ENCODE measurements at places on chromosomes 7 and 10. TPM values are rescaled to one million over a fixed set of nuclear protein-coding genes. Genes with fewer than 3 reads are reported as not detected.

DNA sequence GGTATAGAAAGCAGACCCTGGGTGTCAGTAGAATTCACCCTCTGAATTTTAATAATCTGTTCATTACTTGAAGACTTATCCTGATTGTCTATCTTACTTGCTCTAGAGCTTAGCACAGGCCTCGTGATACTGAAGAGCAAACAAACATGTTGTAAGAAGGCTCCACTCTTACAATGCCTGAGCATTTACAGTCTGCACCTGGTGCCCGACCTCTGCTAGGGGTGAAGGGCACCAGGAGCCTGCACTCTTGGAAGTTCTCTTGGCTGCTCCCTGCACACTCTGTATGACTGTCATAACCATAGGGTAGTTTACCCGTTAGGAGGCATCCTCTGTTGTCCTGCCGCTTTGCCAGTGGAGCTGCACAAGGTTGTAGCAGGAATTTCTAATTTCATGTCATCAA is 91.3 kb upstream of the NPY start:
- H3K27ac ChIP-seq, result no peak overlapping the region
- no peak for DNase-seq
- H3K4me3 ChIP-seq, result no peak overlapping the region
- H3K36me3 ChIP-seq, result no peaks in the 10 kb centered on the region

- no peaks in the 10 kb centered on the region for H3K27me3 ChIP-seq
- H3K4me3 ChIP-seq, result no peak overlapping the region
- no peak overlapping the region for H3K27ac ChIP-seq
- peaks cover 2% of the 10 kb centered on the region for H3K4me1 ChIP-seq
- no peak for DNase-seq
Observed at GRCh38 chr10:78936412-78937342, 132.1 kb upstream of the ZMIZ1 start.

The TMEM178B gene
- 0.23 TPM for total RNA-seq

GRCh38 chr10:131943021-131943814 is 38.5 kb downstream of the BNIP3 start:
- DNase-seq, result peak; percentile 57
- H3K4me1 ChIP-seq, result peaks cover 2% of the 10 kb centered on the region
- peak overlapping the region; percentile 26 for H3K27ac ChIP-seq
- H3K4me3 ChIP-seq, result no peak overlapping the region
- H3K36me3 ChIP-seq, result peaks cover 50% of the 10 kb centered on the region

GRCh38 chr10:6204063-6204340 is 1.3 kb downstream of the PFKFB3 start:
- H3K27ac ChIP-seq, result peak overlapping the region; percentile 76
- H3K36me3 ChIP-seq, result peaks cover 26% of the 10 kb centered on the region
- DNase-seq, result peak; percentile 83
- no peaks in the 10 kb centered on the region for H3K27me3 ChIP-seq
- peaks cover 44% of the 10 kb centered on the region for H3K4me1 ChIP-seq

DNA sequence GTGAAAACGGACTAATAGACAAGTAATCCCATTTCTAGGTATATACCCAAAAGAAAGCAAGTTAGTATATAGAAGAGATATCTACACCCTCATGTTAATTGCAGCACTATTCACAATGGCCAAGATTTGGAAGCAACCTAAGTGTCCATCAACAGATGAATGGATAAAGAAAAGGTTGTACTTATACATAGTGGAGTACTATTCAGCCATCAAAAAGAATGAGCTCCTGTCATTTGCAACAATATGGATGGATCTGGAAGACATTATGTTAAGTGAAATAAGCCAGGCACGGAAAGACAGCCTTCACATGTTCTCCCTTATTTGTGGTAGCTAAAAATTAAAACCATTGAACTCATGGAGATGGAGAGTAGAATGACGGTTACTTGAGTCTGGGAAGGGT is 88.2 kb downstream of the TES start:
- no peaks in the 10 kb centered on the region for H3K4me1 ChIP-seq
- H3K36me3 ChIP-seq, result no peaks in the 10 kb centered on the region
- H3K27me3 ChIP-seq, result peaks cover 6% of the 10 kb centered on the region

DNA sequence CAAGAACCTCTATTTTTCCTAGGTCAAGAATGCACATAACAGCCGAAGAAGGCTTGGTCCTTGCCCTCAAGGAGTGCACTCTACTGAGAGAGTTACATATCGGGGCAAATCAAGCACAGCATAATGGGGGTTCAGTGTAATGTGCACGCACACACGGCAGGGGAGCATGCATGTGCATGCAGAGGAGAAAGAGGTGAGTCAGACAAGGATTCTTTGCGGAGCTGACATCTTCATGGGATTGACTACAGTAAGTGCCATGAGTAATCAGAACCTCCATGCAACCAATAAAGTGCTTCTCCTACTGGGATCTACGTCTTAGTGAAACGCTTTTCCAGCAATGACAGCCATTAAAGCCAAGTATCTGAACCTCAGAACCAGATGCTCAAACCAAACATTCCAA is 123.6 kb downstream of the RNF216 start:
- H3K4me3 ChIP-seq, result no peak overlapping the region
- H3K27ac ChIP-seq, result no peak overlapping the region
- H3K36me3 ChIP-seq, result peaks cover 23% of the 10 kb centered on the region
- peaks cover 16% of the 10 kb centered on the region for H3K4me1 ChIP-seq

GRCh38 chr10:13234172-13234571 is at the start of gene UCMA:
TSS of gene UCMA (minus strand) at chr10:13234374. CDS start at chr10:13234258, 116 bp downstream.
- no peaks in the 10 kb centered on the region for H3K36me3 ChIP-seq
- H3K4me3 ChIP-seq, result no peak within 1 kb of the TSS
- no peaks in the 10 kb centered on the region for H3K4me1 ChIP-seq
- no peaks in the 10 kb centered on the region for H3K27me3 ChIP-seq
- DNase-seq, result no peak

The FAM237B gene
- total RNA-seq, result not detected

The FGFR2 gene
- total RNA-seq, result not detected

- H3K4me1 ChIP-seq, result peaks cover 67% of the 10 kb centered on the region
- peaks cover 11% of the 10 kb centered on the region for H3K36me3 ChIP-seq
- no peak for DNase-seq
- peak overlapping the region; percentile 52 for H3K27ac ChIP-seq
- H3K4me3 ChIP-seq, result no peak overlapping the region
Observed at GRCh38 chr10:102286216-102286615, 40.9 kb downstream of the GBF1 start.

- H3K4me1 ChIP-seq, result no peaks in the 10 kb centered on the region
- H3K36me3 ChIP-seq, result no peaks in the 10 kb centered on the region
- H3K4me3 ChIP-seq, result no peak overlapping the region
- H3K27ac ChIP-seq, result no peak overlapping the region
Observed at GRCh38 chr7:81491573-81491972, 278.3 kb downstream of the HGF start.

The GRID2IP gene
- 0.11 TPM for total RNA-seq

The TRIL gene
- total RNA-seq, result not detected

DNA sequence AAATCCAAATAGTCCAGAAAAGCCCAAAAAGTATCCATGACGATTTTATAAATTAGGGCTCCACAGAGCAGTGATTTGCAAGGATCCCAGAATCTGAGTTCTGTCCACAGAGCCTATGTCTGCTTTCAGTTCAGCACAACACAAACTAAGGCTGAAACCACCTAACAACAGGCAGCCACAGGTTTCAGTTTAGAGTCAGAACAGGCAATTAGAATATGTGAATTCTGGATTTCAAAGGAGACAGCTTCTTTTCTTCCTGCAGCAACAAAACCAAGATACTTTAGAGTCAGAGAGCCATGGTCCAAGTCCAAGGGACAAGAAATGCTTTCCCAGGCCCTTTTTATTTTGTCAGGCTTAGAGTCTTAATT is 23.6 kb downstream of the IFIT3 start:
- H3K4me1 ChIP-seq, result peaks cover 28% of the 10 kb centered on the region
- H3K27me3 ChIP-seq, result peaks cover 15% of the 10 kb centered on the region
- DNase-seq, result peak; percentile 43
- peaks cover 2% of the 10 kb centered on the region for H3K36me3 ChIP-seq
- H3K27ac ChIP-seq, result no peak overlapping the region

DNA sequence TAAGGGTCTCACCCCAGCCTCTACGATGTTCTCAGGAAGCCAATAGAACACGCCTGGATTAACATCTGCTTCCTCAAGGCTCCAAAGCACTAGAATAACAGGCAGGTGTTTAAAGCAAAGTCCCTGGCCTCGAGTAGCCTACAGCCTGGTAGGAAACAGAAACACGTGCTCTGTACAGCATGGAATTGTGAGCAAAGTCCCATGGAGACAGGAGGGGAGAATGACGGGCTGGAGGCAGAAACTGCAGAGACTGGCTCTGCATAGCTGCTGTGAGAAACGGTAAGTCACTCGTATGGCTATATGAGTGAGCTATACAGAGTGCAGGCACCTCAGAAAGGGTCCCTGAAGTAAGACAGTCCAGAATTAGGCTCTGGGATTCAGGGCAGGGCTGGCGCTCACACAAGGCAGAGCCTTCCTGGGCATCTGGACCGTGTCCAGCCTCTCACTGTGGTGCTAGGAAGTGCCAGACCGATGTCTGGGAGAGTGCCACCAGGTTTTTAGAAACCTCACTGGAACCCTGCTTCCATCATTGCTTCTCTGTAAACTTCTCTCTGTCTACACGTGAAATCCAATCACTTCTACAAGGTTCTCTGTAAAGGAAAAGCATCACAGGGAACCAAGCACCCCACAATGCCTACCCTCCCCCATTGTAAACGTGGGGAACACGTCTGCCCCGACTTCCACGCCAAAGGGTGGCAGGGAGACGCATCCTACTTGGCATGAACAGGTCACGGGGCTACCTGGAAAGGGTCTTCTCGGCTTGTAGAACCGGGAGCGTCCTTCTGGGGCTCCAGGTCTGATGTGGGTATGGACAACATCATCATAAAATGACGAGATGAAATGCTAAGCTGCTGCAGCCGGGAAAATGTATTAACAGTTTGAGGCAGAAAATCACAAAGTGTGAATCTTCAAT is 38.8 kb upstream of the SHH start:
- DNase-seq, result no peak
- H3K36me3 ChIP-seq, result no peaks in the 10 kb centered on the region
- H3K27ac ChIP-seq, result no peak overlapping the region

The KCNH2 gene
- 0.54 TPM for total RNA-seq

GRCh38 chr7:148852272-148852671 is 31.8 kb downstream of the EZH2 start:
- no peaks in the 10 kb centered on the region for H3K27me3 ChIP-seq
- DNase-seq, result no peak
- H3K4me1 ChIP-seq, result peaks cover 56% of the 10 kb centered on the region
- no peak overlapping the region for H3K27ac ChIP-seq
- H3K4me3 ChIP-seq, result no peak overlapping the region
- peaks cover 2% of the 10 kb centered on the region for H3K36me3 ChIP-seq

GRCh38 chr10:60569681-60570080 is 180.0 kb upstream of the ANK3 start:
- no peak overlapping the region for H3K27ac ChIP-seq
- H3K4me3 ChIP-seq, result no peak overlapping the region
- no peak for DNase-seq
- H3K36me3 ChIP-seq, result peaks cover 34% of the 10 kb centered on the region

The YKT6 gene
- 51.0 TPM for total RNA-seq

DNA sequence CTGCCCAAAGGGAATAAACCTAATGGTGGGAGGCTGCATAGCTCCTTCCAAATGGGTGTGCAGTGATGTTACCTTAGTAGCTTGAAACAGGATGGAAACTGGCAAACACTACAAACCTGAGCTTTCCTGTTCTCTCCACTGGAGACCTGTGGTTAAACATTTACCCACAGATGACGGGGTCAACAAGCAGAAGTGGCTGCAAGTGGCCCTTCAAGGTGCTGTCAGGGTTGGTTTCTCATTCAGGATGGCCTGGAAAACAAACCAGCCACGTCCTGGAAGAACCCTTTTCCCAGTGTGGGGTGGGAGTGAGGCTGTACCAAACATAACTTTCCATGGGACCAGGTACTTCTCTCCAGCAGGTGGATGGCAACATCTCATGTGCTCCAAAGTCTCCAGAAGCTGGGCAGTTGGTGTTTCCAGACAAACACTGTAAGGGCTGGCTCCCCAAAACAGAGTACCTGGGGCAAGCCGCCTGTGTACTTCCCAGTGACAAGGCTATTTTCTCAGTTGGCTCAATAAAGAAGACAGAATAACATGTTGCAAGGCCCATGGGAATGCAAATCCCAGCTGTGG is 67.5 kb downstream of the DNAJB9 start:
- H3K27ac ChIP-seq, result no peak overlapping the region
- H3K27me3 ChIP-seq, result peaks cover 4% of the 10 kb centered on the region
- H3K4me1 ChIP-seq, result no peaks in the 10 kb centered on the region
- no peak for DNase-seq

The SPDYE2B gene
- not detected for total RNA-seq

DNA sequence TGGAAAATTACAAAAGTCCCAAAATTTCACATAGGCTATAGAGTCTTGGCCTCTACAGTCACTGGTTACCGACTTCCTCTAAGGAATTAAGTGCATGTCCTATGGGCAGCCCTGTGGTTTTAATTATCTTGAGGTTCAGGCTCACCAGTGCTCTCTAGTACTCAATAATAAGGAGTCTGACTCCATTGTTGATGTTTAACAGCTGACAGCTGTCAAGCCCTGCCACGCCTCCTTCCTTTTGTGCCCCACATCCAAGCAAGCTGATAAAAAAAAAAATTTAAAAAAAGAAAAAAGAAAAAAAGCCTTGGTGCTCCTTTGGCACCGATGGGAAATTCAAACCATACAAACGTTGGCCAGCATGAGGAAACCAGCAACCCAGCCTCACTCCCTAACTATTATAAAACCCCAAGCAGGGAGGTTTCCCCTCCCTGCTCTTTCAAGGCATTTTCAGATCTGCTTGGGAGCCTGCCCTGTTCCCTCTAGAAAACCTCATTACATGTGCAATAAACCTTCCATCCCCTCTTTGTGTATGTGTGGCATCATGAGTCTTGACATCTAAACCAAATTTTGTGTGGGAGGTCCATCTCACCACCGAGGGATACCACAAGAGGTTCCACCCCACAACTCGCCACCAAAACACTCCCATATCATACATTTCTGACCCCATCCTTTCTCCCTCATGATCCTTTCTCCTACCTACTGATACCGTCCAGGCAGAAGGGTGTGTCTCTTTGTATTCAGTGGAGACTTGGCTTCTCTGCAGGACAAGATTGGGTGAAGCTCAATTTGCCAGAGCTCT is 70.9 kb upstream of the CCDC71L start:
- H3K4me3 ChIP-seq, result no peak overlapping the region
- H3K36me3 ChIP-seq, result peaks cover 2% of the 10 kb centered on the region
- H3K27me3 ChIP-seq, result no peaks in the 10 kb centered on the region
- peaks cover 53% of the 10 kb centered on the region for H3K4me1 ChIP-seq

DNA sequence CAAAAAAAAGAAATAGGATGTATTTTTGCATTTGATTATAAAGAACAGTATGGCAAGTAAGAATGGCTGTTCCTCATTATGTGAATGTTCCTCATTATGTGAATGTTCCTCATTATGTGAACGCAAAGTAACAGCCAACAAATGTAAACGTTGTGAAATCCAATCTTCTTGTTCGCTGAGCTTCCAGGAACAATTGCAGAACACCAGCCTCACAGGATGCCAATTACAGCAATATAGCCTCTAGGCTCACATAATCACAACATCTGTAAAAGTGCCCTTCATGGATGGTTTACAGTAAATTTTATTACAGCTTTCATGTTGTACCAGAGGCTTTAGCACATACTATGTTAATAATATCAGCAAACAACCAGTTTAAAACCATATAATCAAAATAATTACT is 71.6 kb downstream of the THSD7A start:
- no peaks in the 10 kb centered on the region for H3K27me3 ChIP-seq
- H3K4me3 ChIP-seq, result no peak overlapping the region
- no peaks in the 10 kb centered on the region for H3K4me1 ChIP-seq
- no peak overlapping the region for H3K27ac ChIP-seq
- no peaks in the 10 kb centered on the region for H3K36me3 ChIP-seq

Data from activated CD4-positive, alpha-beta T cell treated with anti-CD3 and anti-CD28 coated beads for 36 hours (primary cell).